Muscle of leg (tissue), 16 donors: ENCODE measurements at places on chromosomes 2 and 18.

GRCh38 chr2:102438111-102438510 is 15.2 kb downstream of the IL18RAP start:
- DNase-seq, result no peak

DNA sequence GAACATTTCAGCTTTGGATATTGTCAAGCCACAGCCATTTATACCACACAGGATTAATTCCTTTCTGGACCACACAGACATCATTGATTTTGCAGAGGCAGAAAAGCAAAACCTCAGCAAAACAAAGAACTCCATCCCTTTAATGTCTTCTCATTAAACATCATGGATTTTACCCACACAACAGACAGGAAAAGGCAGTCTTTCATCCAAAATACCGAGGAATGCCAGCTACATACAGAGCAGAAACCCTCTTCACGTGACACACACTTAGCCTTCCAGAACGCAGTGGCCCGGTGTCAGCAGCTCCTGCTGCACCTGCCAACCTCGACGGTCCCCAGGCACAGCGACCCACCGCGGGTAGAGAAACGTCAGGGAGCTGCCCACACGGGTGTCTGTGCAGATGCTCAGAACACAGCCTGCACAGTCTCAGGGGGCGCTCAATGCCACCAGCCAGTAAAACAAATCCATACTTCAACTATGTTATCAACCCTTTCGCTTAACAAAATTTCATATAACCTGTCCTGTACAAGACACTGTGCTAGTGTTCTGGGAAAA is 304.5 kb downstream of the EIPR1 start:
- no peak for DNase-seq

DNA sequence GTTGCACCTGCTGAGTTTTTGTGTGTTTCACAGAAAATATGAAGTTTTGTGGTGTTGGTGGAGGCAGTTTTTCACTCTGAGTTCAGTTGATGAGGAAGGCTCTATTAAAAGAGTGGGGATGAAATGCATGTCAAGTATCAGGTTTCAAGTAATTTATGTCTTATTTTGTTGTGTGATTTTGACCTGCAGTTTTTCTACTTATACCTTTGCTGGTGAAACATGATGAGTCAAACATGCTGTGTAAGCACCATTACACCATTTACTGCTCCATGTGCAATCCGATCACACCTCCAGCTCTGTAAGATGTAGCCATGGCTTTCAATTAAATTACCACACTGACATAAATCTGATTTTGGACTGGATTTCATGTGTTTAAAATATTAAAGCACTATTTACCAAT is 174.5 kb upstream of the ZEB2 start:
- DNase-seq, result no peak

DNA sequence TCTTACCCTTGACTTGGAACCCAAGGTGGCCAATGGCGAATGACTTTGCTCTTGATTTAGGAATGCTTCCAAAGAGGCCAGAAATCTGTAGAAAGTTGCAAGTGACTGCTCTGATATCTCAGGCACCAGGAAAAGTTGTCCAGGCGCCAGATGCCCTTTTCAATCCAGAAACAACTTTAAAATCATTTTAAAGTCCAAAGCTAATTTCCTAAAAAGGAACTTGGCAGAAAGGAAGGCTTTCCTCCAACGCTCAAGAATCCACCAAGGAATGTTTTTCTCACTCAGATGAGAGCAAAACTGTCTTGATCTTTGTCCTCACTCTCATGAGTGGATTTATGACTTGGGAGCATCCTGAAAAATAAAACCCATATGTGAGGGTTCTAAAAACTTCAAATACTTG is 5.3 kb downstream of the NGEF start:
- DNase-seq, result peak; percentile 43
